IMR-90 (cell line): ENCODE measurements at places on chromosomes 12 and 14. TPM values are rescaled to one million over a fixed set of nuclear protein-coding genes. Genes with fewer than 3 reads are reported as not detected.

The PTPRB gene
- 5.3 and 6.5 TPM in 2 replicates for total RNA-seq

The DBX2 gene
- total RNA-seq: not detected in 2 replicates

The HELB gene
- total RNA-seq: 2.9 and 3.6 TPM in 2 replicates

The MANSC4 gene
- total RNA-seq: not detected in 2 replicates

DNA sequence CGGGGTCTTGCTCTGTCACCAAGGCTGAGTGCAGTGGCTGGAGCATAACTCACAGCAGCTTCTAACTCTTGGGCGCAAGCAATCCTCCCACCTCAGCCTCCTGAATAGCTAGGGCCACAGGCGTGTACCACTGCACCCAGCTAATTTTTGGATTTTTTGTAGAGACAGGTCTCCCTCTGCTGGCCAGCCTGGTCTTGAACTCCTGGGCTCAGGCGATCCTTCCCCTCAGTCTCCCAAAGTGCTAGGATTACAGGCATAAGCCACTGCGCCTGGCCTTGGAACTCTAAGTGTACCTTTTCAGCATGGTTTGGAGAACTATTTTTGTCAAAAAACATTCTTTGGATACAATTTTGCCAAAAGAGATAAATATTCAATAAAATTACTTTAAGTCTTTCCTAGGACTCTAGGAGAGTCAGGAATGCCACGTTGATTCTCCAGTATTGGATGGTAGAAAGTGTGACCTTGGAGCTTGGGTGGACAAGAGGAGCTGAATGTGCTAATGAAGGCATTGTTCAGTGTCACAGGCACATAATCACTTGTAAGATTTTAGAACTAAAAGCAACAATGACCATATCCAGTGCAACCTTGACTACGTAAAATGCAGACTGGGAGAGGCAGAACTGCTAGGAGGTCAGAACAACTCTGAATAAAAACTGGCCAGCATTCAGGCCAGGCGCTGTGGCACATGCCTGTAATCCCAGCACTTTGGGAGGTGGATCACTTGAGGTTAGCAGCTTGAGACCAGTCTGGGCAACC, 2.8 kb downstream of the SRSF9 start:
- DNase-seq: peak; percentile 45

DNA sequence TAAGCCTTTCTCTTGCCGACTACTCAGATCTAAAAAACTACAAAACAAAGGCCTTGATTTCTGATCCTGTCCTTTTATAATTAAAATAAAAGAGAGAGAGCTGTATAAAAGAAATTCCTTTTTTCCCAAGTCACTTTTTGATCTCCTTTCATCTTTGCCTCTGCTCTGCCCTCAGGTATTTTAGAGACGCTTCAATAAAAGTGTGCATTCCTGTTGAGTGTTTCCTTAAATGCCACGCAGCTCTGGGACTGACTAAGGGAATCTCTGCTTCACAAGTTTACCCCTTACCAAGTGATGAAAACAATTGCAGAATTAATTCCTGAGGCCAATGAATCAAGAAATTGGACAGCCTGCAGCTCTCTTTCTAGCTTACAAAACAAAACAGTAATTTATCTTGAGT, 1109.8 kb downstream of the TMTC2 start:
- DNase-seq: no peak

GRCh38 chr12:31724557-31724956, 4.3 kb downstream of the AMN1 start:
- no peak for DNase-seq

- no peak for DNase-seq
Measured at GRCh38 chr14:59274991-59275391, 86.5 kb downstream of the DAAM1 start.

GRCh38 chr12:68310370-68310769, 21.8 kb downstream of the MDM1 start:
- DNase-seq: peak; percentile 95
